Cortex of kidney (tissue), 1 donor: ENCODE measurements at places on chromosomes 6 and 20.

DNA sequence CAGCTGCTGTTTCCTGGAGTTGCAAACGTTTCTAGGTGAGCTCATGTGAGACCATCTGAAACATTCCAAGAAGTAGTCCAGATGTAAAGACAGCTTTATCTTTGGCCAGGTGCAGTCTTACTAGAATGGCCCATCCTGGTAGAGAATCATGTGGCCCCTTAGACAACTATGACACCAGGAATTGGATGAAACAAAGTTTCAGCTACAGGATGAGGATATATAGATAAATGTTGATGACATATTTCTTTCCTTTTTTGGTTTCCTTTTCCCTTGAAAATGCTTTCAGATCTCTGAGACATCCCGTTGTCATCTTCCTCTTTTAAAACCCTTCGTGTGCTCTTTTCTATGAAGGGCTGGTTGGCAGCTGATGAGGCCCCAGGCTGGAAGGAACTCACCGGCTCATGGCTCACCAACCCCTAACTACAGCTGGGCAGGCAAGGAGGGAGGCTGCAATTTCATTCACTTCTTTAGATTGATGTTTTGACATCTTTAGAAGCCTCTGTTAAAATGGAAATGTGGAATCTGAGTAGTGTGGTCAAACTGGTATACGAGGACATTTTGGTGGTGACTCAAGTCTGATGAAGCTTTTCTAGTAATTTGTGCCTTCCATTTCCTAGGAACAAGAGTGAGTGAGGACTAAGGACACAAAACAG lies 167.9 kb upstream of the TNFAIP3 start:
- no peak for DNase-seq

GRCh38 chr6:98844244-98845210 lies 10.2 kb downstream of the POU3F2 start:
- no peak for DNase-seq

- no peak for DNase-seq
Observed at GRCh38 chr20:38825571-38825900, 20.0 kb downstream of the PPP1R16B start.

DNA sequence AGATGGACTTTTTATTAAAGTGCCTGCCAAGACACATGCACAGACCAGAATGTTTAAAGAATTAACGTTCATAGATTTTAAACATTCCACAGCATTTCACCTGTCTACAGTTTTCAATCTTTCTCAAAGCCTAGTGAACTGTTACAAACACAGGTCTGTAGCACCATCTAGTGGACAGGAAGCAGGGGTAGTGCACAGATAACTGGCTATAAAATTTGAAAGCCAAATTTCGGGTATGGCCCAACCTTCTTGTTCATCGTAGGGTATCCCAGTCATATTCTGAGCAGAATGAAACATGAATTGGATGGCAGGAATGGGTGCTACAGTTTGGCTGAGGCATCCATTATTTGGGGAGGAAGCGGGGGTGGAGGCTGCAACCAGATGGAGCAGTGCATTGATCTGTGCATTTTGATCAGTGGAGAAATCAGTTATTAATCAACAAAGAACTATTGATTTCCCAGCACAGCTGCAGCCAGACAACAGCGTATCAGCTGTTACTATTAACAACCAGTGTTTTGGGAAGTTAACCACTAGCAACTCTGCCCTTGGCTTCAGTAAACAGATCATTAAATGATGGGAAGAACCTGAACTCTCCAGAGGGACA lies 56.1 kb upstream of the B3GAT2 start:
- DNase-seq, result no peak

DNA sequence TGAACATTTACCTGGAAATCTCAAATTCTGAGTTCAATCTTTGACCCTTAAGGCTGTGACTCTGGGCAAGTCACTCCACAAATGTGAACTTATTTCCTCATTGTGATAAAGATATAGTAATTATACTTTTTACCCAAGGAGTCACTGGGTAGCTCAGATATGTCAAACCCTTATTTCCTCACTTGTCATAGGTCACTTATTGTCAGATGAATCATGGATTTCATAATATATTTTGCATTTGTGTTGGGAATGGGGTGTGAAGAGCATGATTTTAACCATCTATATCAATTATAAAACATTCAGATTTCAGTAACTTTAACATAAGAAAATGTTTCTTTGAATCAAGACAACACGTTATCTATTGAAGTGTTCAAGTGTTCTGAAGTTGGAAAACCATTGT lies 3.7 kb upstream of the CARMIL1 start:
- no peak for DNase-seq

DNA sequence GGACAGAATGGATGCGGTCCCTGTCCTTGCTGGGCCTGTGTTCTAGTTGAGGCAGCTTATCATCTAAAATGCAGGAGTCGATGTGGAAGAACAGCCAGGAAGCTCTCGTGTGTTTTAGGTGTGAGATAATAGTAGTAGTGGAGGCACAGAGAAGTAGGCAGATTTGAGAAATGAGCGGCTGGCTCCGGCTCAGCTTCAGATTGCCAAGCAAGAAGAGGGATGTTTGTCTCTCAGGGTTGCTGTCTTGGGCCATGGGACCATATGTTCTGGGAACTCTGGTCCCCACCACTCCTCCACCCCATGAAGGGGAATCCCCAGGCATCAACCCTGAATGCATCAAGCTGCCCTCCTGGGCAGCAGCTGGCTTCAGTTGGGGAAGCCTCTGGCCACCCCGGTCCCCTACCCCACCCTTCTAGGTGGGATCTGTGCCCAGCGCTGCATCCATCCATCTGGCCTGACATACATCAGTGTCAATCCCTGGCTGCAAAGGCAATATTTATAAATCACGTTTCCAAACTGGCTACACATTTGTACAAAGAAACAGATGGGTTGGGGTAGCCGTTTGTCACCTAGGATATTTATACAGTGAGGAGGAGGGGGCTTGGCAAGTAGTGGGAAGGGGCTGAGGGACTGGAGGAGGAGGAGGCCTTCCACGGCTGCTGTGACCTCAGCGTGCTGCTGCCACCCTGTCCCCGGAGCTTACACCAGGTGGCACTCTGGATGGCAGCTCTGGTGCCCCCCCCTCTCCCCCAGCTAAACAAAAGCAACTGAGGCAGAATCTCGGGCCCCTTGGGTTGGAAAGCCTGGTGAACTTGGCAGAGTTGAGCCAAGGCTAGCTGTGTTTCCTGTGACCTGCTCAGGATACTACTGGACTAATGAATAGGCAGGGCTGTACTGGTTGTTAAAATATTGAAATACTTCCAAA lies 64.4 kb downstream of the CD40 start:
- no peak for DNase-seq

DNA sequence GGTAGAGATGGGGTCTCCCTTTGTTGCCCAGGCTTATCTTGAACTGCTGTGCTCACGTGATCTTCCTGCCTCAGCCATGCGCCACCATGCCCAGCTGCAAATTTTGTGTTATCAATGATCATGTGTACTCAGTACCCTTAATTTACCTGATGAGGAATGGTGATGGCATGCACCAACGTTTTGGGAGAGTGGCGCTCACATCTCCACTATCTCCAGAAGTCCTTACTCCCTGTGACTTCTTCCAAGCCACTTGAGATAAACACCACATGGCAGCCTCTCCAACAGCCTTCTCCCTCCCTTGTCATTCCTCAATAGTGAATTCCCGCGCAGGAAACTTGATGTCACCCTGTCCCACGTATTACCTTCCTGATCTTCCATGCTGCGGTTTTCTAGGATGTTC lies 58.1 kb downstream of the PSMG4 start:
- DNase-seq, result no peak

DNA sequence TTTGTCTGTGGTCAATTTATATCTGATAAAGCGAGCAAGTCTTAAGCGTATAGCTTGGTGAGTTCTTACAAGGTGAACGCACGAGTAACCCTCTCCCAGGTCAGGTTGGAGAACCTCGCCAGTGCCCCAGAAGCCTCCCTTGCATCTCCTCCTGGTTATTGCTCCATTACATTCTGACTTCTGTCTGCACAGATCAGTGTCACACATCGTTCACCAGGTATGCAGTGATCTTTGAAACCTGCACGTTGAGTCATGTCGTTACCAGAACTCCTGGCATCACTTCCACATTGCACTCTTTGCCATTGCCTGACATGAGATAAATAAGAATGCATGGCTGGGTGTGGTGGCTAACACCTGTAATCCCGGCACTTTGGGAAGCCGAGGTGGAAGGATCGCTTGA lies 44.2 kb downstream of the AKAP12 start:
- no peak for DNase-seq
